Stimulated activated CD4-positive, alpha-beta T cell treated with anti-CD3 and anti-CD28 coated beads, Interleukin-2, amount 100 ng/mL, for 24 hours (primary cell): ENCODE measurements at places on chromosomes 11 and 22.

- no peak for DNase-seq
Observed at GRCh38 chr11:118909619-118910308, 16.0 kb downstream of the BCL9L start.

- DNase-seq = no peak
Observed at GRCh38 chr11:108206171-108206570, 16.3 kb downstream of the NPAT start.

DNA sequence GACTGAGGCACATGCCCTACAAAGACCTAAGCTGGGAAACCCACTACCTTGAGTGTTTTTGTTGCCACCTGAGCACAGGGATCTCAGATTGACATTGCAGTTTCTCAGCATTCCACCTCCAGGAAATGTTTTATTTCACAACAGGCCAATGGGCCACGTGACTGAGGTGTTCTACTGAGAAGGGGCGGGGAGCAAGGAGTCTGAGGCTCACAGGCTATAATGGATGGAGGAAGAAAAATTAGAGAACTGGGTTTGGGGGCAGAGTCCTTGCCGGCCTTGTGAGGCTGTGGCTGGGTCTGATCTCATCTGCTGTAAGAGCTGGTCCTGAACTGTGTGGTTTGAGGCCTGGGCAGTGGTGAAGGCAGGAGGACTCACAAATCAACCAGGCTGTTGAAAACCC, 40.7 kb downstream of the ZNF202 start:
- no peak for DNase-seq

- no peak for DNase-seq
Observed at GRCh38 chr11:36193290-36193619, 96.0 kb downstream of the COMMD9 start.

DNA sequence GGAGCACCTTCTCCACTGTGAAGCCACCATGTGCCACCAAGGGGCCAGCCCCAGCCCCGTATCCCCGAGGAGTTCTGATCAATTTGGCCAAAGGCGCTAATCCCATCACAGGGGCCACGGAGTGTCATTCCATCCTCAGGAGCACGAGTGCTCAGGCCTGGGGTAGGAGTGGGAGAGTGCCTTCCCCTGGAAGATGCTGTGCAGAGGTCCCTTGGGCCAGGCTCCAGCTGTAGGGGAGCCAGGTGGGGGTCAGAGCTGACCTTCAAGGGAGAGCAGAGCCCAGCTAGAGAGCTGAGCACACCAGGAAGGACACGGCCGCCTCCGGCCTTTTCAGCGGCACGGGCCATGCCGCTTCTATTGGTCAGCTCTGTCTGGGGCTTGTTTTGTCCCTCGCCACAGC, 1459.9 kb downstream of the BRD1 start:
- DNase-seq = no peak
